ENCODE measurements at places on chromosomes 3 and 15.

- DNase-seq = no peak
These were observed 129.0 kb upstream of the LRRFIP2 start for GRCh38 chr3:37303416-37303815.

GRCh38 chr15:40906091-40906990 lies 12.1 kb downstream of the VPS18 start:
- DNase-seq = peak; percentile 70

GRCh38 chr3:63386568-63386967 lies 108.5 kb downstream of the SYNPR start:
- DNase-seq = no peak

GRCh38 chr15:63348392-63348791 lies 33.3 kb downstream of the CA12 start:
- DNase-seq = no peak

DNA sequence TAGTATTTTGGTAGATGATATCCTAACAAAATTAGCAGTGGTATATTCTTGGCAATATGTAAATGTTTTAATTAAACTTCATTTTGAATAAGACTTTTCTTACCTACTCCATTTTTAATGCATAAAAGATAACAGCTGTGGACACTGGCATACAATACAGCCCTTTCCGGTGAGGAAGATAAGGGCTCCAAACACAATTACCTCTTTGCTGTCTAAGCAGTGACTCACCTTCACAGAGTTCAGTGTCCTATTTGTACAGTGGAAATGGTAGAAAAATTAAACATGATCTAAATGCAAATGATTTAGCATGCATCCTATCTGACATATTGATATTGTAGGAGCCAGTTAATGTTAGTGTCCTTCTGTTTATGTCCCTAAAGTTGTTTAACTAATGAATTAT lies 969.4 kb downstream of the PLOD2 start:
- no peak for DNase-seq

DNA sequence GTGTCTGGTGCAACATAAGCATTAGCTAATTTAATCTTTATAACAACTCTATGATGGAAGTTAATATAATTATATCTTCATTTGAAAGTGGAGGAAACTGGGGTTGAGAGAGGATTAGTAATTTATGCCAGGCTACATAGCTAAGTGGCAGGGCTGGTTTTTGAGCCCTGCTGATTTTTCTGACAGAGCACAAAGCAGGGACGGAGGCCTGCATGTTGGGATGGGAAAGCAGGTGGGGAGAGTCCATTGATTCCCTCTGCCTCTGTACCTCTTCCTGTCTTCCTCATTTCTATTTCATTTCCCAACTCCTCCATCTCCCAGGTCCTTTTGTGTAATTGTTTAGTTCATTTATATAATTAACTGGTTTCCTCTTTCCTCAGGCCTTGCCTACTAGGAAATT lies 251.6 kb upstream of the ZPLD1 start:
- DNase-seq = no peak

DNA sequence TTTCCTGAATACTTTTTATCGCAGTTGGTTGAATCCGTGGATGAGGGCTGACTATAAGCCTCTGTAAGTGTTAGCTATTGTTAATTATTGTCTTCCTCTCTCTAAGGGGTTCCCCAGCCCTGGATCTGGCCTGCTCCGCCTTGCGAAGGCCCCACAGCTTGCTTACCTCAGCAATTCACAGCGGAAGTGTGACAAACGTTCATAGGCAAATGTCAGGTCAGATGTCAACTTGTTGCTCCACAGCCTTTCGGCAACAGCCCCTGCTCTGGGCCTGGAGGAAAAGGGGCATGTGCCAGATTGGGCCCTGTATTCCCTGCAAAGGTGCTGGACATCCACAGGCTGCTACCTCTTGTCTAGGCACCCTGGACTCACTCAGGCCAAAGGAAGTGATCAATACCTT lies 25.3 kb upstream of the CELF6 start:
- DNase-seq = no peak

DNA sequence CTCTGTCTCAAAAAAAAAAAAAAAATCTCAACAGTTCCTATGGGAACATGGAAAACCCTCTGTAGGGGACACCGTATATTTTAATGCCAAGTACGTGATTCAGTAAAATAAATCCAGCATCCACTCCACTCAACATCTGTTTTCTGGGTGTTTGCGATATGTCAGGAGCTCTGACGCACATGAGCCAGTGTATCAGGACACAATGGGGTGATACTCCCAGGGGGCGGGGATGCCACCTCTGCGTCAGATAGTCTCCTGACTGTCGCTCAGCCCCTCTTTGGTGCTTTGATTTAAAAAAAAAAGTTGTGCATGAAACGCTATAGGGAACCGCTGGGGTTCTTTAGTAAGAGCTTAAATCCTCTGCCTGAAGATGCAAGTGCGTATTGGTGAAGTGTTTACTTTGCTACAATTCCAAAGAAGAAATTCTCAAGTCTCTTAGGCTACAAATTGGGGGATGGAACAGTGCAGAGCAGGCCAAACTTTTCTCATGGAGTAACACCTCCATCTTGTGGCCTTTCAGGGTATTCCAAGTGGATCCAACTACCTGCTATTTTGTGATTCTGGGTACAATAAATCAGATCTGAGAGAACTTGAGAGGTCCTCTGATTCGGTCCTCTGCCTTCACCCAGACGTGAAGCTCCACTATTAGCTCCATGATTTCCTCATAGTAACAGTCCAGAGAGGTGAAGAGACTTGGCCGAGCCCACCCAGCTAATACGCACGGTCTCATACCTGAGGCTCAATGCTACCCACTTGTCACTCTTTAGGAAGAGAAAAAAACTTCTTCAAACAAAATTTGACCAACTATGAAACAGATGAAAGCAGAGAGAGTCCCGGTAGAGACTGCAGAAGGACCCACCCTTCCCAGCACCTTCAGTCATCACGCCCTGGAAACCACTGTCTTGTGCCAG lies 9.3 kb upstream of the NR2E3 start:
- no peak for DNase-seq

GRCh38 chr3:185400866-185401265 lies 37.9 kb downstream of the MAP3K13 start:
- DNase-seq = no peak

GRCh38 chr3:13012221-13012691 lies 61.0 kb downstream of the IQSEC1 start:
- peak; percentile 62 for DNase-seq

DNA sequence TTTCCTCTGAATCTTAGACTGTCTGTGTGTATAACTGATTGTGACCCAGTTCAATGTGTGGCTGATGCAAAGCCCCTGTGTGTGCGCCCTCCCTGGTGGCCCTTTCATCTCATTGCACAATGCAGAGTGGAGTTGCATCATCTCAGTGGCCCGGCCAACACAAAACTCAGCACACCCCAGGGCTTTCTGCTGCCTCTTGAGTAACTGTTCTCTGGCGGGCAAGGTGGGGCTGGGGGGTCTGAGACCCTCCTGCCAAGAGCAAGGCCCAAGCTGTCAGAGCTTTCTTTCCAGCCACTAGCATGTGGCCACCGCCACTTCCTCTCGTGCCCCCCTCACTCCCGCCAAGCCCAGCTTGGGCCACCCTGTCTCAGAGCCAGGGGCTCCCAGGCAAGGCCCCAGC lies 80.7 kb upstream of the ALDH1L1 start:
- DNase-seq = no peak

DNA sequence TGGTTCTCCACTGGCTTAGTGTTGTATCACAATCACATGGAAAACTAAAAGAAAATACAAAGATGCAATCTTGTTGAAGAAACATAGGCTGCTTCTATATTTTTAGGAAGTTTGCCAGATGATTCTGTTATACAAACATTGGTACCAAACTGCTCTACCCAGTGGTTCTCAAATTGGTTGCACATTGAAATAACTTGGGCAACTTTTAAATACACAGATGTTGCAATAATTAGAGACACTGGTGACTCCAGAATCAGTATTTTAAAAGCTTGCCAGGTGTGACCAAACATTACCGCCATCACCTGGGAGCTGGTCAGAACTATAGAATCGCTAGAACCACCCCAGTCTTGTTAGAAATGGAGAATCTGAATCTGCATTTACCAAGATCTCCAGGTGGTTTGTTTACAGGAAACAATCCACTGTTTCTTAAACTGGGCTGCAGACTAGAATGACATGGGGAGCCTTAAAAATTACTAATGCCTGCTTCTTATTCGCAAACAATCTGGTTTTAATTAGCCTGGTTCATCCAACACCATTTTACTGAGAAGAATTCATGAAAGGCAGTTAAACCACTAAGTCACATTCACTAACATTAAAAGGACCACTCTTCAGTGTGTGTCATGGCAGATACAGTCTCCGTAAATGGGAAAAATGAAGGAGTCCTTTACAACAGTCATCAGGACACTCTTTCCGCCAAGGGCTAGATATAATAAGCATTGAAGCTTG lies 76.5 kb downstream of the ACAP2 start:
- DNase-seq = no peak

- no peak for DNase-seq
These were observed 109.1 kb upstream of the LRIG1 start for GRCh38 chr3:66609660-66610561.

GRCh38 chr15:50810128-50810527 lies 44.6 kb upstream of the SPPL2A start:
- DNase-seq = no peak

DNA sequence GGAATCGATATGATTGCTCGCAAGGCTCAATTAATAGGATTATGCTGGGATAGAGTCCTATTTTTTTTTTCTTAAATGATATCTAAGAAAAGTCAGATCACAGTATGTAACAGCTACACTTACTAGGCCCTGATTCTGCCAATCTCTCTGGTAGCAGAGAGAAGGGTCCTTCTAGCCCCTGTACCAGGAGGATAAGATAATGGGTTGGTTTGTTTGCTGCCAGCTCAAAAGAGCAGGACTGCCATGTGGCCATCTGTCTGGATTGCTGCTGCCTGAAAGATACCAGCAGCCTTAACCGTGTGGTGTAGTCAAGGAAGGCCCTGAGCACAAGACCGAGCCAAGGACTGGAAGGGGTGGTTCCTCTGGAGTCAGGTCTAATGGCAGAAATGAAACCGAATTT lies 236.4 kb downstream of the KLF13 start:
- no peak for DNase-seq

GRCh38 chr3:171321559-171322360 lies 138.4 kb downstream of the TNIK start:
- no peak for DNase-seq

GRCh38 chr3:179720196-179720595 lies 67.4 kb downstream of the USP13 start:
- no peak for DNase-seq

GRCh38 chr3:17398959-17399551 lies 343.4 kb downstream of the TBC1D5 start:
- DNase-seq = no peak

DNA sequence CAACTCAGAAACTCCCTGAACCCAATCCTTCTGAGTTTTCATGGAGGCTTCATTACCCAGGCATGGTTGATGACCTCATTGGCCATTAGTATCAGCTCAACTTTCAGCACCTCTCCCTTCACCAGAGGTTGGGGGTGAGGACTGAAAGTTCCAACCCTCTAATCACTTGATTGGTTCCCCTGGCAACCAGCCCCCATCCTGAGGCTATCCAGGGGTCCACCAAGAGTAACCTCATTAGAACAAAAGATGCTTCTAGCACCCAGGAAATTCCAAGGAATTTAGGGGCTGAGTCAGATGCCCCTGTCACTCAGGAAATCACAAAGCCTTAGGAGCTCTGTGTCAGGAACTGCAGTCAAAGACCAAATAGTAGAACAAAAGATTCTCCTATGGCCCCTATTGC lies 43.8 kb downstream of the ADAMTSL3 start:
- DNase-seq = no peak

GRCh38 chr3:174863488-174863887 lies 4.4 kb downstream of the NAALADL2 start:
- no peak for DNase-seq

DNA sequence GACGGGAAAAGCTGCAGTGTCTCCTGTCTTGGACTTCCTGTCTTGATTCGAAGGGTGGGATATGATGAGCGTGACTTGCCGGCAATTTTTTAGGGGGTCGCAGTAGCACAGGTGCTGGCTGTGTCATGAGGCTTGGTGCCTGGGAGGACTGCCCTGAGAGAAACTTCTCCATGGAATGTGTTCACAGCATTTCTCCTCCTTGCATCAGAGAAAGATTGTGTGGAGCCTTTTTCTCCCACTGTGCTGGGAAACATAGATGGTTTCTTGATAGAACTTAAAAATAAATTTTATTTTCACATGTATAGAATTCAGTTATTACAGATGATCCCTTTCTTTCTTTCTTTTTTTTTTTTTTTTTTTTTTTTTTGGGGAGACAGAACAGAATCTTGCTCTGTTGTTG lies 121.4 kb downstream of the KLHL25 start:
- DNase-seq = no peak

DNA sequence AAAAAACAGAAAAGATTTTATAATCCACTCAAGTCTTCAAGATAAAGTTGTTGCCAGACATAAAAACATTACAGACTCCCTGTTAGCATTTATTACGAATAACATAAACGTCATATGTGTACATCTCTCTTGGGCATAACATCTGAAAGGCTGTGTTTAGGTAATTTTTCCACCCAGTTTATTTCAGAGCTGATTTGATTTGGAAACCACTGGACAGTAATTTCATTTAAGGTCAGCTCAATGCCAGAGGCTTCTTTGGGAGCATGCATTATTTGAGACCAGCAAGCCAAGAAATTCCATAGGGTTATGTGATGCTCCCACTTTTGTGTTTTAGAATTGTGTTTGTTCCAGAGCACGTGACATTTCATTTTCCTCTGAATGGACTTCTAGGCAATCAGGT lies 196.0 kb downstream of the AKAP13 start:
- DNase-seq = no peak

- no peak for DNase-seq
These were observed 101.3 kb downstream of the ASB7 start for GRCh38 chr15:100703671-100704070.

DNA sequence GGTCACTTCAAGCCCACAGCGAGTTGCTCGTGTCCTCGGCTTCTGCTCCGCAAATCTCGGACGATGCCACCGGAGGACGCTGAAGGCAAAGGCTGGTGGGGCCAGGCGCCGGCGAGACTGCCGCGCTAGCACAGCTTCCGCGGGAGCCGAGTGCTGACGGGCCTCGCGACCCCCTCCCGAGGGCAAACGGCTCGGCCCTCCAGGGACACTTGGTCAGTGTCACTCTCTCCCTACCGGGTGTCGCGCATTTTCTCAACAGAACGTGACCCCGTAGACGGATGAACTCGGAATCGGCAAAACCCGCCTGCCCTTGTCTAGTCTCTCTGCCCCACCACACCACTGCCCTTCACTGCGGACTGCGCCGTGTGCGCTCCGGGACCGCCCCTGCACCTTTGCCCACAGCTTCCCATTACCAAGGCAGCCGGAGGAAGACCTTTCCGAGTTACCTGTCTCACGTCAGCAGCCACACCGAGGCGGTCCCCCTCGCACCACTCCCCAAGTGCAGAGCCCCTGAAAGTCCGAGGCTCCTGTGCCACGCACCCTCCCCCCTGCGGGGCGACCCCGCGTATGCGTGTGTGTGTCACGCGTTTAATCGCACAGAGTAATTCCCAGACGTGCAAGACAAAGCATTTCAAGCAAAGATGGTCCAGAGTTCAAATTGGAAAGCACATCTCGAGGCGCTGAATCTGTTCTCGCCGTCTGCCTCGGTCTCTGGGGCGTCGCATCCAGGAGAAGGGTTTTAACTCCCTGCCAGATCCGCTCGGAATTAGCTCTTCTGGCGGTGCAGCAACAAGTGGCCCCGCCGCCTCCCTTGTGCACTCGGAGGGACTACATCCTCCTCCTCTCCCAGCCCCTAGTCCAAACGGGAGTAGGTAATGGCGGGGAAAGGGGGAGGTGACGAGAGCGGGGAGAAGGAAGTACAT lies 245.0 kb upstream of the TOPAZ1 start:
- DNase-seq = no peak

- no peak for DNase-seq
These were observed 29.4 kb downstream of the ASB7 start for GRCh38 chr15:100631831-100632230.
